Stimulated activated CD4-positive, alpha-beta T cell treated with anti-CD3 and anti-CD28 coated beads, Interleukin-2, amount 100 ng/mL, for 24 hours (primary cell): ENCODE measurements at places on chromosomes 7 and 10.

DNA sequence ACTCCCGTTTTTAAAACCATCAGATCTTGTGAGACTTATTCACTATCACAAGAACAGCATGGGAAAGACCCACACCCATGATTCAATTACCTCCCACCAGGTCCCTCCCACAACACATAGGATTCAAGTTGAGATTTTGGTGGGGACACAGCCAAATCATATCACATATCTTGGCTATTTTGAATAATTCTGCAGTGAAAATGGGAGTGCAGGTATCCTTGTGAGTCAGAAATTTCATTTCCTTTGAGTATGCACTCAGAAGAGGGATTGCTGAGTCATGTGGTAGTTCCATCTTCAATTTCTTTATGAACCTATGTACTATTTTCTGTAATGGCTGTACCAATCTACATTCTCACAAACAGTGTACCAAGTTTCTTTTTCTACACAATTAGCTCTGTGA is 125.8 kb downstream of the ANKRD7 start:
- no peak for DNase-seq

- no peak for DNase-seq
Observed at GRCh38 chr7:28937619-28938018, 20.5 kb downstream of the TRIL start.

DNA sequence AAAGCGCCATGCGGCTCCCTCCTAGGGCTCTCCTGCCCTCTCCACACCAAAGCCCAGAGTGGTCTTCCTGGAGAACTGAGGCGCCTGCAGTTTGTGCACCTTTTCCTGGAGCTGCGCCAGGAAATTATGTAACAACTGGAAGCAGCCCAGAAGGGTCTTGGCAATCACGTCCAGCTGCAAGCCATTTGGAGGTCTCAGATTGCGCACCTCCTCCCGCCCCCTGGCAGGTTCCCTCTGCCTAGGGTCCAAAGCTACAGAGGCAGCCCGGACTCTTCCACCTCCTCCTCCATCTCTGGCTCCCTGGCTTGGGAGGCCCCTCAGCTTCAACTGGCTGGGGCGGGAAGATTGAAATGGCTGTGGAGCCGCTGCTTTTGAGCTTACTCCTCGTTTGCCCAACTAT is 34.0 kb upstream of the SFTPD start:
- no peak for DNase-seq

GRCh38 chr7:2821842-2822507 is 22.1 kb downstream of the GNA12 start:
- no peak for DNase-seq

DNA sequence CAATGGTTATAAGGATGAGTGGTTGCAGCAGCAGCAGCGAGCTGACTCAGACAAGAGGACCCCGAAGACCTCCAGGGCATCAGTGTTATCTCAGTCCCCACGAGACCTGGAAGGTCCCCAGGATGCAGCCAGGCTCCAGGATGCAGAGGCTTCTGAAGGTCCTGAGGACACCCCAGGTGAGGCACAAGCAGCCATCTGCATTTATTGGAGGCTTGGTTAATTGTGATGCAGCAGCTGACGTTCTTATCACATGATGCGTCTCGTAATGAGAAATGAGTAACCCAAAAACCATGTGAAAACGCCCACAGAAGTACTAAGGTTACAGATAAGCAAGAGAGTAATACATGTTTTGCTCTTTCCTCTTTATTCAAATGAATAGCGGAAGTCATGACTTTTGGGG is 17.4 kb downstream of the C7orf57 start:
- no peak for DNase-seq

GRCh38 chr7:155741082-155741481 is 71.2 kb downstream of the SHH start:
- no peak for DNase-seq

DNA sequence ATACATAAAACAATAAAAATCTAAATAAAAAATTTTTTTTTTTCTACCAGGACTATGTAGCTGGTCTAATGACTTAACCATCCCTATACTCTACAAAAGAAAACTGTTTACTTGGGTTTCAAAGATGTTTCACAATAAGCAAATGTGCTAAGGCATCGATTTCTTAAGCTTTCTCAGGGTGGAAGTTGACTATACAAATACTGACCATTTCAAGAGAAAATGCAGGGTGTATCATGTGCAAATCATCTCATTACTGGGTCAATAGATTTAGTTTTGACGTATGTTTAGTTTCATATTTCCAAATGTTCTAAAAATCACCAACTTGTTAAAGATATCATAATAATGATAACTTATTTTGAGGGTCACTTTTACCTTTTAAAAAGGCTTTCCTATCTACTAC is 7.5 kb downstream of the NRP1 start:
- DNase-seq: no peak

- DNase-seq: no peak
Observed at GRCh38 chr7:97798046-97799019, 66.4 kb downstream of the TAC1 start.
